ENCODE measurements at places on chromosomes 11 and 22.

DNA sequence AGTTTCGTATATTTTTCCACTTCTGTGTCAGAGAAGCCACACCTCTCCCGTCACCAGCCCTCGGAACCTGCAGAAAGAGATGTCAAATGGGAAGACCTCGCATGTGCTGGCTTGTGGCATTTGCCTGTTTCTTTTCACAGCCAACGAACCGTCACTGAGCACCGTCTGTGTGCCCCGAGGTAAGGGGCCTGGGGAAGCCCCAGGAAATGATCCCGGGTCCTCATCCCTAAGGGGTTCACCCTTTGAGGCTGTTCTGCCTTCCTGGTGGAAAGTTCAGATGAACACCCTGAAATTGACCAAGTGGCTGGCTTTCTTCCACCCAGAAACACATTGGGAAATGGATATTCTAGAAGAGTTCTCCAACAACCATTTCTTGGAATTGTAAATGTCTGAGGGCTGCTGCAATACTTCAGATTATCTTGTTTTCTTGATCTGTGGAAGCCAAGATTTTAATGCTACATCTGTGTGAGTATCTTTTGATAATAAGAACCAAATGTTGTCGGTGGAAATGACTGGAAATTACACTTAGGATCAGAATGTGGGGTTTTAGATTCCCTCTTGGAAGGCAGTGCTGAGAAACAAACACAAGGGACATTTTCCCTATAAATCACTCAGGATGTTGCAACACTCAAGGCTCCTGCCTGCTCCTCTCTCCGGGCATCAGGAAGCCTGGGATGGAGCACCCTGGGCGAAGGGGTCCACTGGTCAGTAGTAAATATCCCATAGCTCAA lies 37.6 kb downstream of the RIBC2 start:
- DNase-seq: no peak

- DNase-seq: no peak
These were observed 57.5 kb downstream of the RPL27A start for GRCh38 chr11:8740129-8740528.

GRCh38 chr22:50673231-50674129 lies 857 bp downstream of the SHANK3 start:
- no peak for DNase-seq

DNA sequence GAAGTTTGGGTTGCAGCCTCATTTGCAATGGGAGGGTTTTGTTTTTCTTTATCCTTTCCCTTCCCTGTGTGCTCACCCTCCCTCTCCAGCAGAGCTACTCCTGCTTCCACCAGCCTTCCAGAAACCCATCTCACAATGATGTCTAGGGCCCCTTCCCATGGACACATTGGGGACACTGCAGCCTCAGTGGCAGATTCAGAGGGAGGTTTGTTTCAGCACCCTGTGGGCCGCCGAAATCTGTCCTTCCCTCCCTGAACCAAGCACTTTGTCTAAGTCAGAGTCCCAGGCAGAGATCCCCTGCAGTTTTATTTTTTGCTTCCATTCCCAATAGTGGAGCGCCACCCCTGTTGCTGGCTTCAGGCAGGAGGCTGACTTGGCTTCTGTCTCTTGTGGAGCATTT lies 8.6 kb upstream of the SYNGR1 start:
- no peak for DNase-seq

DNA sequence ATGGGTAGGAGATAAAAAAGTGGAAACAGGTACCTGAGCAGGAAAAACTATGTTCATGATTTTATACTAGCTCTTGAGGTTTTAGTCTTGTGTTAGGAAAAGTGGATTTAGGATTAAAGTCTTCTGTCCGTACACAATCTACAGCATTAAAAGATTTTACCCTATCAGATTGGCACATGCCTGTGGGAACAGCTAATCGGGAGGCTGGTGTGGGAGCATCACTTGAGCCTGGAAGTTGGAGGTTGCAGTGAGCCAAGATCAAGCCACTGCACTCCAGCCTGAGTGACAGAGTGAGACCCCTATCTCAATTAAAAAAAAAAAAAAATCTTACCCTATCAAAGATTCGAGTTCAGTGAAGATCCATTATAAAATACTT lies 12.2 kb upstream of the CRKL start:
- no peak for DNase-seq

DNA sequence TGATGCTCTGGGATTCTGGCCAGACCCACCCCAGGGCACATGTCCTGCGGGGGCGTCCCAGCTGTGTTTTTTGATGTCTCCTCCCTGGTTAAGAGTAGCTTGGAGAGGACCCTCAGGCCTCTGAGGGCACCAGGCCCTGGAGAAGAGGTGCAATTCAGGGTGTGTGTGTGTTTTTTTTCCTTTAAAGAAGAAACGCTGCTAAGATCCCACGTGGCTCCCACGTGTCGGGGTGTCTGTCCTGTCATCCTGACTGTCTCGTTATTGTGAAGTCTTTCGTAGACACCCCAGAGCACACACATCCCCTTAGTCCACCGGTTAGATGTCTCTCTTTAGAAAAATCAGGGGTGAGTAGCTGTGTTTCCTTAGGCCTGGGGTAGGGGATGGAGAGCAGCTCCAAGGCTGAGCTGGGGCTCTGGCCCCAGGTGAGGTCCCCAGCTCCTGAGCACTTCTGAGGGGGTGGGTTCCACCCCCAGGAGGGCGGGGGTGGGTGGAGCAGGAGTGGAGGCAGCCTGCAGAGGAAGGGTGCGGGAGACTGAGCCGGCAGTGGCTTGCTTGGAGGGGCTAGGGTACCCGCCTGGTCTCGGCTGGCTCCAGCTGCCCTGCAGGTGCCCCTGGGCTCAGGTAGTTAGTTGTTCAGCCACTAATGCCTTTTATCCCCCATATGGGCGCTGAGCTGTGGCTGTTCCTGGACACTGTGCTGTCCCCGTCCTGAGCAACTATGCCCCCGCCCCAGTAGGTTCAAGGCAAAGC lies 116.4 kb downstream of the CACNA1I start:
- DNase-seq: no peak

DNA sequence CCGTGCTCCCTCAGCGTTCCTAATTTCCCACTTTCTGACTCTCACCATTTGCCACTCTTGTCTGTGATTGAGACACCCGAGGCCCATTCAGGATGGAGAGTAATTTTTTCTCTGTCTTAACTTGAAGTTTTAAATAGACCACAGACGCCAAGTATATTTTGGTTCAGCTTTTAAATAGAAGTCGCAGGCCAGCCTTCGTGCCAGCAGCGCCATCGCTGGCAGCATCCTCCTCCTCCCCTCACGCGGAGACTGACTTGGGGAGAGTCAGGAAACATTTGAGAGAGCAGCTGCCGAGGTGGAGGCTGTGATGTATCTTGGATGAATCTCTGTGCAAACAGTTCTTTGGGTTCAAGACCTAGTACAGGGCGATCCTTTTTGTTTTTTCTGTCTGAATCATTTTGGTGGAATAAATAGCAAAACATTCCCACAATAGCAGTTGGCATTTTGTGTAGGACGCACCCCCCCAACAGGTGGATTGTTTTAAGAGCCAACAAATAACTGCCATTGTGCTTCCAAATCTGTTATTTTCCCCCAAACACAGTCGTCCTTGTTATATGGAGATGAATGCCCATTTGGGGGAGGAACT lies 889 bp upstream of the DMC1 start:
- DNase-seq: peak; percentile 3

DNA sequence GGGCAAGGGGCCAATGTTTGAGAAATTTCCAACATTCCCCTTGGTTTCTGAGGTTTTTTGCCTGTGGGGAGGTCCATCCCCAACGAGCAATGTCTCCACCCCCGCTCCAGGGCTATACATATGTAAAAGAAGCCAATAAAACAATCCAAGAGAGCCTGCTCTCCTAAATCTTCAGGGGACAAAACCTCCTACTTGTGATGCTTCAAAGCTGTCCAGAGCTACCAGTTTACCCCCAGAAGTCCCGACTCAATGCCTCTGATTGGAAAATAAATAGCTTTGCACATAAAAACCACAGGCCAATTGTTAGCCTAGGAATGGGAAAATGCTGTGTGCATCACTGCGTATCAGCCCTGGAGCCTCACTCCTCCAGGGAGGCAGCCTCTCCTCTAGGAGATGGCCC lies 66.0 kb upstream of the PAX6 start:
- no peak for DNase-seq

GRCh38 chr11:128058580-128059208 lies 528.7 kb downstream of the ETS1 start:
- DNase-seq: no peak

GRCh38 chr11:111612224-111612623 lies 10.0 kb downstream of the SIK2 start:
- DNase-seq: no peak

DNA sequence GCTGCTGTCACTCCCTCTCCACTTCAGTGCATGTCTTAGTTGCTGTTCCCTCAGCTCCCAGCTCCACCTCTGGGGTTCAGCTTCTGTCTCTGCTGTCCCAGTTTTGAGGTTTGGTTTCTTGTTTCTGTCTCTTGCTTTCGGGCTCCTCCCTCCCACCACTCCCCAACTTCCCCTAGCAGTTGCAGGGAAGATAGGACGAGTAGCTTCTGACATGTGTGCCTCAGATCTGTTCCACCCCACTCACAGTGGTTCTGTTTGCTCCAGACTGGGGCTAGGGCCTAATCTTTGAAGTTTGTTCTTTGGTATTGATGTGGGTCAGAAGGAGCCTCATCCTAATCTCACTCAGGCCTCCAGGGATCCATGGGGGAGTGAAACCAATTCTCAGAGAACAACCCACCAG lies 2.6 kb upstream of the RRM1 start:
- DNase-seq: no peak

- peak; percentile 13 for DNase-seq
These were observed 44.5 kb downstream of the SMCO4 start for GRCh38 chr11:93498641-93499040.

GRCh38 chr11:19988598-19988997 lies 171.7 kb downstream of the DBX1 start:
- no peak for DNase-seq

GRCh38 chr11:108170184-108170583 lies 48.8 kb downstream of the ACAT1 start:
- no peak for DNase-seq

DNA sequence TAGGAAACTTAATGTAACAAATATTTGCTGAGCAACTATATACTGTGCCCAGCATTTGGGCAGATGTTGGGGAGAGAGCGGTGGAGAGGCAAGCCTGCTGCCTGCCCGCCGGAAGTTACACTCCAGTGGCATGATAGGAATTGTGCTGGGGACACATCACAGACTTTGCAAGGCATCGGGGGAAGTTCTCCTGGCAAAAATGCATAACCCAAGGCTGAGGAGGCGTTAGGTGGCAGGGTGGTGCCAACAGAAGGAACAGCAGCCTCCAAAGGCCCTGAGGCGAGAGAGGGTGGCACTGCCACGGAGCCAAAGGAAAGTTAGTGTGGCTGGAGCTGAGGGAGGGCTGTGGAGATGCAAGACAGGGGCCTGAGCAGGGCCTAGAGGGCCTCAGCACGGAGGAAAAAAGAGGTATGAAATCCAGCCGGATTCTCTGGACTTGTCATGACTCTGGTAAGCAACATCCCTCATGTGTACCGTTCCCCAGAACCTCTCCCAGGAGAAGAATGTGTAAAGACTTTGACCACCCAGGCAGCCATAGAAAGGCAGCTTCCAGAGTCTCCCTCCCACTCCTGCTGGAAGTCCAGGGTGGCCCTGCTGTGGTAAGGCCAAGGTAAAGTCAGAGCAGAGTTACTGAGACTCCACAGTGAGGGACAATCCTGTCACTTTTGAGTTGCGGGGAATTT lies 76.1 kb upstream of the RAB1B start:
- no peak for DNase-seq

DNA sequence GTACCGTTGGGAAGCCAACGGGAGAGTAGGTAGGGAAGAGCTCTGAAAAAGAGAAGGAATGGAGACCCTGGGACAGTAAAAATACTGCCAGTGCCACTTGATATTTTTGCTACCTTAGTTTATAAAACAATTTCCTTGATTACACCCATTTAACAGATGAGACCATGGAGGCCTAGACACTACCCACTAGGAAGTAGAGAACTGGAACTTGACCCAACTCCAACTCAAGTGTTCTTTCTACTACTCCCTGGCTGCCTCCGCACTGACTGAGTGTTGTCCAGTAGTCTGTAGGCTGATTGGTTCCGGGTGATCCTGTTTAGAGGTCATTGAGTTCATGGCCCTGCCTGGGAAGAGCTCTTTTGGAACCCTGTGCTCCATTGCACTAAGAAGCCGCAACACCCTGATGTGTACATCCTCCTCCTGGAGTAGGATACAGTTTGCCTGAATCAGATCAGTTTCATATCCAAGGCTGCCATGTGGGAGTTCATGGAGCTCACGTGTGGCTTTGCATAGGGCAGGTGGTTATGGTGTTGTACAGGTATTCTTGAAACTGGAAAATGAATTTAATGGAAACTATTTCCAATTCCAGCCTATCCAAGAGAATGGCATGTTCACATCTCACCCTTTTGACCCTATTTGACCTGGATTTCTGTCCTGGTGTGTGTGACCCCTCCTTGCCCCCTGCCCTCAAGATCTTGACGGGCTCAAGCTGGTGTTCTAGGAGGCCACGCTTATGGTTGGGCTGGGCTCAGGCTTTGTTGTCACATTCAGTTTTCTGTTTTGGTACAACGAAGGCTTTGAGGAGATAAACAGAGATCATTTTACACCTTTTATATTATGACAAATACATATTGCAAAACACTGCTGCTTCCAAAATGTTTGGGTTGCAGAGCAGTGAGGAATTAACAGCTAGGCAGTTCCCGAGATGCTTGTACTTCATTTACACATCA lies 102.2 kb upstream of the NNMT start:
- no peak for DNase-seq

GRCh38 chr11:76786441-76787014 lies 3.4 kb downstream of the TSKU start:
- no peak for DNase-seq

- no peak for DNase-seq
These were observed 12.2 kb downstream of the TMPRSS13 start for GRCh38 chr11:117916956-117917355.

- no peak for DNase-seq
These were observed 2.0 kb upstream of the KCNJ1 start for GRCh38 chr11:128868841-128869671.

GRCh38 chr11:97905671-97906070 lies 1115.1 kb upstream of the CNTN5 start:
- DNase-seq: no peak

GRCh38 chr22:19067696-19068348 lies 54.4 kb downstream of the DGCR2 start:
- no peak for DNase-seq

GRCh38 chr22:45781966-45782365 lies 110.3 kb downstream of the ATXN10 start:
- no peak for DNase-seq

DNA sequence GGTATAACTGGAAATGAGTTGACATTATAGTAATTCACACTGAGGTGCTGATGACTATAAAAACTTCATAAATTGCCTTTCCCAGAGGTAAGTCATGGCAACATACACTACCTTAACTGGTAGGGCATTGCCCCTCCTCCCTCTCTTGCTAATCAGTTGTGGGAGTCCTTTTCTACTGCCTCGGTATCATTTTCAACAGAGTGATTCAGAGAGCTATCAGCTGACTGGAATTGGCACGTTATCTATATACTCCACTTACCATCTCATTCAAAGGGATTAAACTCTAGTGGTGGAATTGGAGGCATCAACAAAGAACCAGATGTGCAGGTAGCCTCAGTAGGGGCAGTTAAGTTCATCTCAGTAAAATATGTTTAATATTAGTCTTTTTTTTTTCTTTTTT lies 8.0 kb upstream of the NUP160 start:
- no peak for DNase-seq

- DNase-seq: no peak
These were observed 13.6 kb upstream of the L3MBTL2 start for GRCh38 chr22:41191467-41191866.

- DNase-seq: no peak
These were observed 100.0 kb downstream of the GRIK4 start for GRCh38 chr11:120611581-120611980.

GRCh38 chr22:20853236-20853660 lies 5.4 kb downstream of the PI4KA start:
- DNase-seq: no peak

All from RWPE1 (cell line).